Stimulated activated CD4-positive, alpha-beta T cell treated with anti-CD3 and anti-CD28 coated beads, Interleukin-1b, Interleukin-23, amount 100 ng/mL, for 48 hours (primary cell): ENCODE measurements at places on chromosomes 2 and 18.

DNA sequence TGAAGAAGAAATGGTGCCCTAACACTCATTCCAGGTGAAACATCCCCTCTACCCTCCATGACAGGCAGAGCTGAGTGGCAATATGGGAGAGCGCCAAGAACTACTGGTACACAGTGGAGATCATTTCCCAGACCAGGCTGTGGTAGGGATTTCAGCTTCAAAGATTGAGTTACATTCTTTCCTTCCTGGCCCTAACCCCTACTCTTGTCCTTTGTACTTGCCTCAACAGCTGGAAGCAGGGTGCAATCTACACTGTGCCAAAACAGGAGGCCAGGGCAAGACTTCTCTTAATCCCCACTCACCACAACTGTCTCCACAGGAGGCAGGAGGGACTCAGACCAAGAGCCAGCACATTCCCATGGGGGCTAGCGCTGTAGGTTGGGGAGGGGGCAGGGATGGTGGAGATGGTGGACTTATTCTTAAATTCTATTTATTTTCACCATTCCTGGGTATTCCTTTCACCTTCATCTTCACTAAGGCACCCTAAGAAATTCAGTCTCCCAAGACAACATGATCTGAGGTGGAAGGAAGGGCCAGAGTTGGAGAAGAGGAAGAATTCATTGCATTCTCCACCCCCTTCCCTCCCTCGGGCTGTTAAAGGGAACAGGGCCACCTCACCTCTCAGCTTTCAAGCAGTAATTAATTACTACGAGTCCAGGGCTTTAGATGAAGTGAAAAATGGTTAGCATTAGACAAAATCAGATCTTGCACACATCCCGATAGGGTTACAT, 65.9 kb downstream of the AAK1 start:
- DNase-seq, result no peak

GRCh38 chr18:70232261-70232660, 26.8 kb upstream of the RTTN start:
- DNase-seq, result no peak

DNA sequence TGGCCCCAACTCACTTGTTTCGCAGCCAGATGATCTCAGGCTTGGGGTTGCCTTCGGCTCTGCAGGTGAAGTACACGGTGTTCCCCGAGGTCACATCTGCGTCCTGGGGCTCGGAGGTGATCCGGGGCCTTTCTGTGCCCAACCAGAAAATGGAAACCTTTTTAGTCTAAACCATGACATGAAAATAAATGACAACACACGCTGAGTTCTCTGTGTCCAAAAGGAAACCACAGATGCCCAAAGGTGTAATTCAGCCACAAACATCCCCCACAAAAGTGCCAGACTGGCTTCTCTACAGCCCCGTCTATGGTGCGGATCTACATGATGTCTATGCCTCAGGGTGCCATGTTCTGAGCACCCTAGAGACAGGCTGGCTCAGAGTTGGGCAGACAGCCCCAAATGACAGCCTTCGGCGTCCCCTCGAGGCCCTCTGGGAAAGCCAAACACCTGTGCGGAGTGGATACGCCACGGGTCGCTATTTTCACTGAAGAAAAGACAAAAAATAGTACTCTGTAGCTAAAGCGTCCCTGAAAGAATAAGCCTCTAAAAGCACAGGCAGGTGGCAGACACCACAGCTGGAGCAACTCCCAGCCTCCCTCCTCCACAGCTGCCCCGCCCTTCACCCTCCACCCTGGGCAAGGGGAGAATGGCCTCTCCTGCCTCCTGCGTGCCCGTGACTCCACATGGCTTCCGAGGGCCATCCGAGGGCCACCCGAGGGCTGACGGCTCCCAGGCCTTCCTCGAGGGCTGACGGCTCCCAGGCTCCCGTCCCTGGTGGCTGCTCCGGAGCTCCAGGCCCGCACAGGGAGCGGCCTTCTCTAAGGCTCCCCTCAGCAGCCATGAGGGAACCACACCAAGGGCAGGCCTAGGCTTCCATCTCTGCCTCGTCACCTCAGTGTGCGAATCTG, 67.1 kb downstream of the PXDN start:
- DNase-seq, result no peak

- no peak for DNase-seq
Observed at GRCh38 chr2:171084128-171084527, 76.6 kb downstream of the TLK1 start.

DNA sequence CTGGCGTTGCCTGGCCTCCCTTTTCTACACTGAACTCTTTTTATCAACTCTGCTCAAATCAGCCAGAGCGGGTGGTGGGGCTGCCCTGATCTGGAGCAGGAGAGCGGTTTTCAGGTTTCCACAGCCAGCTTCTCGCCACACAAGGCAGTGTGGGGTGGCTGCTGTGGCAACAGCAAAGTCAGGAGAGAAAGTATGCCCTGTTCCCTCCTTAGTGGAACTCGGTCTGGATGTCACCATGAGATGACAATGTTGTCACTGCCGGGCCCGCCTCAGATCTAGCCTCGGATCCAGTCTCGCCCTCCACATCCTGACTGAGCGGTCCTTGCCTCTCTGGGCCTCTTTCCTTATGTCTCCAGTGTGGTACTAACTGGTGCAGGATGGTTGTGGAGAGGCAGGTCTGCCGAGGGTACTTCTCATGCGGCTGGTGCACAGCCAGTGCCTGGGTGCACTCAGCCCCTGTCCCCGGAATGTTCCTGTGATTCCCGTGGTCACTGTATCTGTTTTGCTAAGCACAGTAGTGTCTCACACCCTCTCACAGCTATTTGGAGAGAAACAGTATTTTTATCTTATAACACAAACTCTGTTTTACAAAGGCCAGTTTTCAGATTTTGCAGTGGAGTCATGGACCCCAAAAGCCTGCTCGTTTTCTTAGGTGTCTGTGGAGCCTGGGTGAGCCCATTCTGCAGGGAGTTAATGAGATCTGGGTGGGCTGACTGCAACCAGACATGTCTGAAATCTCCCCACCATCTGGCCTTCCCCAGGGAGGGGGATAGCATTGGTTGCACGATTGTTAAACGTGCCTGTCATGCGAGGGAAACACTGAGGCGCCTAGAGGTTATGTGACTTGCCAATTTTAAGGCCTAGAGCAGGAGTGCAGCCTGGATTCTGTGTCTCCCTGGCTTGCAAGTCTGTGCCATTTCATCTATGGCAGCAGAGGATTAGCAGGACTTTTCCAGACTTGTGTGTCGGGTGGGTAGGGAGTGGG, 261.1 kb upstream of the AGAP1 start:
- no peak for DNase-seq

- no peak for DNase-seq
Observed at GRCh38 chr2:132503701-132504100, 87.1 kb downstream of the GPR39 start.

DNA sequence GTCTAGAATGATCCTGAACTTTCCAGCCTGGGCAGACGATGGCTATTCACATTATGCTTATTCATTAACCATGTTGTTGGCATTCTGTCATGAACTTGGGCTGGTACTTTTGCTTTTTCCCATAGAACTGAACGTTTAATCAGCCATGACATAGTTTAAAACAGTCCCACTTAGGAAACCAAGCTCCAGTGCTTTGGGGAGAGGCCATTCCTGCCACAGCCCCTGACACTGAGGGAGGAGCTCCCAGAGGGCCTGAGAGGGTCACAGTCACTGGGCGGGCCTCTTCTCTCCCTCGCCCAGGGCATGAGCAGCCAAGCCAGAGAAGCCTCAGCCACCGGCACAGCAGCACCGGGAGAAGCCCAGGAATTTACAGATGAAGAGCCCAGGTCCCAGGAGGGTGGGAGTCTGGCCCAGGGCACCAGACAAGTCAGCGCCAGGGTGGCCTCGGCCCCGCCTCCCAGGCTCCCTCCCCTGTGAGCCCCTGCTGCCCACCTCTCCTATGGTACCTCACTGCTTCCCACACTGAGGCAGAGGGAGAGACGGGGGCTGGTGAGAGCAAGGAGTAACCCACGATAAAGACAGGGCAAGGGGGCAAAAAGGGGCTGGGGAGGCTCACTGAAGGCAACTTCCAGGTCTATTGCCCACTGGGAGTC, 33.6 kb downstream of the MAL start:
- DNase-seq, result no peak

DNA sequence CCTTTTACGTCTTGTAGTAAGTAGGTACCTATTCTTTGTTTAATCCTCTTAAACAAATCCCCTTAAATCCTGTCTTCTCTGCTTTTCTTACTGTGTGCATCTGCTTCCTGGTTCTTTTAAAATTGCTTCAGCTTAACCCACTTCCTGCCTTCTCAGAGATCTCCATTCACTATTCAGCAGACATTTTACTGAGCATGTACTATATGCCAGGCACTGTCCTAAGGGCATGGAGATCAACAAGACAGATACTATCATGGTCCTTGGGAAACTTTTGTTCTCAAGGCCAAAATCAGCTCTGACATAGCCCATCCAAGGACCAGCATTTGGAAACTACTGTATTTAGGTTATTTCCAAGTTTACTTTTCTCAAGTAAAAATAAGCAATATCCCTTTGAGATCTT, 227.5 kb downstream of the TPGS2 start:
- no peak for DNase-seq

DNA sequence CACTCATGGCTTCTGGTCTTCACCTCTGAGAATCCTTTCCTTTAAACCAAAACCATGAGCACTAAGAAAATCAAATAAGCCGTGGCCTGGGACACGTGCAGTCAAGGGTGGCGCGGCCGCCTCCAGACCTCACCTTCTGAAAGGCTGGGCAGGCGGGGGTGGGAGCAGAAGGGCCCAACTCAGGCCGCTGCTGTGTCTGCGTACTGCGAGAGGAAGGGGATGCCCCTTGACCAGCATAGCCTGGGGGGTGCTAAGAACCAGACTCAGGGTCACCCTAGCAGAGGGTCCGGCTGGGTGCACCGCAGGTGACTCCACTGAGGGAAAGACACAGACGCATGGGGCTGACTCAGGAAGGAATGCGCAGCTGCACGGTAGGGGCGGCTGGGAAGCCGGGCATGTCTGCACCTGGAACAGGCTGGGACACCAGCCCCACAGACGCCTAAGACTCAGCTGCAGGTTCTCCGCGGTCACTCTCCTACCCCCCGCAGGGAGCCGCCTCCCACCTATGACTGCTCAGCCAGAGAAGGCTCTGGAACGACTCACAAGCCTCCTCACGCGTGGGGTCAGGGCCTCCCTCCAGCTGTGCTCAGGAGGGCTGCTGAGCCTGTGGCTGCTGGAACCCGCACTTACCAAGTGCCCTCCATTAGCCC, 432.4 kb upstream of the MYT1L start:
- no peak for DNase-seq

DNA sequence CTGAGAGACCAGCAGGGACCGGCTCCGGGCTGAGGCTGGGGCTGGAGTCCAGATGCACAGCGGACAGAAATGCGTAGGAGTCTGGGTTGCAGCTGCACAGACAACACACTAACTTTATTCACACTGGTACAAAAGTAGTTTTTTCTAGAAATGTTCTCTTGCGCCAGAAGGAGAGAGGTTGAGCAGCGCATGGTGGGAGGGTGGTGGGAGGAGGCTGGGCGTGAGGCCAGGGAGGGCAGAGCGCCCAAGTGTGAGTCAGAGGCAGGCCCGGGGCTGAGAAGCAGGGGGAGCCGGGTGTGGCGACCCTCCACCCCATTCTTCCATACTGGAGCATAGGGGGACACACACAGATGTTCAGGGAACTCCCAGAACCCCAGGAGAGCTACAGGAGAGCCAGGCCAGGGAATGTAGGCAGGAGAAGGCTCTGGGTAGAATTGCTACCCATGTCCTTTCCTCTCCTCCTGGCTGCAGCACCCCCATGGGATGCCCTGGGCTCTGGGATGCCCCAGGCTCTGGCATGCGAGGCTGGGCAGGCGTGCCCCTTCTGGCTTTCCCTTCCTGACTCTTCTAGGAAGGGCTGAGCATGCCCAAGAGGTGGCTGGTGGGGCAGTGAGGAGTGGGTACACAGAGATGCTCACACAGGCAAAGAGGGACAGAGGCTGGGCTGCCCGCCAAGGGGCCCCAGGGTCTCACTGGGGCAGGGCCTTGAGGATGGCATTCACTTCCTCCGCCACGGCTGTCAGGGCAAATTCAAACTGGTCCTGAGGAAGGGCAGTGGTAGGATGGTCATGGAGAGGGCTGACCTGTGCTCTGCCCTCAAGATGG, 10.6 kb downstream of the DNAJB2 start:
- DNase-seq, result no peak

- DNase-seq, result no peak
Observed at GRCh38 chr2:72996117-72996502, 75.4 kb downstream of the SFXN5 start.

DNA sequence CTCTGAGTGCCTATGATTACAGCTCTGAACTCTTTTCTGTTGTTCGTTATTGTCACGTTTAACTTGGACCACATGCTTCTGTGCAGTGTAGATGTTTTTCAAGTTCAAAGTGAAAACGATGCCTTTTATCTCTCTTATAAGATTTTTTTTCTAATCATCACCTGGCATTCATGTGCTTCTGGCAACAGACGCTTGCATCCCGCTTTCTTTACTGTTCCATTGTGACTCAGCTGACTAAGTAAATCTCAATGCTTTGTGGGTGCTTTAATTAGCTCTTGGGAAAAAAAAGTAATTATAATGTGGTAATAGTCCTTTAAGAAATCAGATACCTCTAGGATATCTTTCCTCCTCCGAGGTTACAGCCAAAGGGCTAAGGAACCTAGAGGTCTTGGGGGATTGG, 31.2 kb upstream of the RMP24 start:
- no peak for DNase-seq

DNA sequence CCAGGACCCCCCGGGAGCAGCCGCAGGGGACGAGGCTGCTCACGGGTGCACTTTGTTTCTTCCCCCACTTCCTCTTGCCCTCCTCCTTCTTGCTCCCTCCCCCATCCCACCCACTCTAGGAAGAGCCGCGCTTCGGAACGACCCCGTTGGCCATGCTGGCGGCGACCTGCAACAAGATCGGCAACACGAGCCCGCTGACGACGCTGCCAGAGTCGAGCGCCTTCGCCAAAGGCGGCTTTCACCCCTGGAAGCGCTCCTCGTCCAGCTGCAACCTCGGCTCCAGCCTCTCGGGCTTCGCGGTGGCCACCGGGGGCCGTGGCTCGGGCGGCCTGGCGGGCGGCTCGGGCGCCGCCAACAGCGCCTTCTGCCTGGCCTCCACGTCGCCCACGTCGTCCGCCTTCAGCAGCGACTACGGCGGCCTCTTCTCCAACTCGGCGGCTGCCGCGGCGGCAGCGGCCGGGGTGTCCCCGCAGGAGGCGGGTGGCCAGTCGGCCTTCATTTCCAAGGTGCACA, 1.3 kb downstream of the SP9 start:
- DNase-seq, result no peak

GRCh38 chr2:162636206-162636728, 202.3 kb downstream of the KCNH7 start:
- DNase-seq, result no peak

DNA sequence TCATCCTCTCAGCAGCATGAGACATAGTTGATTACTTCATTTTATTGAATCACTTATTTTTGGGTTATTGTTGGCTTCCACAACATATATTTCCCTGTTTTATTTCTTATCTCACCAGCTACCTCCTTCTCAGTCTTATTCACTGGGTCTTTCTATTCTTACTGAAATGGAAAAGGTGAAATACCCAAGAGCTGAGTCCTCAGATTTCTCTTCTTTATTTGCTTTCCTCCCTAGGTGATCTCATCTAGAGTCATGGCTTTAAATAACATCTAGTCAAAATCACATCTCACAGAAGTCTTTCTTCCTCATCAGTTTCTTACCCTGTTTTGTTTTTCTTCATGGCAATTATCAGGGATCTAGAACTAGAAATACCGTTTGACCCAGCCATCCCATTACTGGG, 105.0 kb upstream of the RBBP8 start:
- no peak for DNase-seq
